Activated CD4-positive, alpha-beta T cell treated with anti-CD3 and anti-CD28 coated beads, Interleukin-2, amount 50 U/mL, for 16 hours (primary cell): ENCODE measurements at places on chromosomes 2 and 18.

DNA sequence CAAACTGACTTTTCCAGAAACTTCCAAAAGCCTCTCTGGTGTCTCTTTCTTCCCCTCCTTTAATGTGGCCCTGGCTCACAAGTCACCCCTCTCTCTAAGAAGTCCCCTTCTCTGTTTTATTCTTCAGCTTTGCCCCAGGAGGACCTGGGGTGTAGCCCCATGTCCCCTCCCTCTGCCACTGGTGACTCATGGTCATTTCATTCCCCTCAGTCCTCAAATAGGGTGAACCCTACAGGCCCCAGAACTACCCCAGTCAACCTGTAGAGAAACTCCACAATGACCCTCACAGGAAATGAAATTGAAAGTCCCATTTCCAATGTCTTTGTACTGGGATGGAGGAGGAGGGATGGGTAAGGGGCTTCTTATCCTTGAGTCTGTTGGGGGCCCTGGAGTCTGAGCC is 6.2 kb upstream of the SPEG start:
- DNase-seq = no peak

GRCh38 chr2:149858901-149859634 is 271.5 kb upstream of the MMADHC start:
- DNase-seq = no peak

DNA sequence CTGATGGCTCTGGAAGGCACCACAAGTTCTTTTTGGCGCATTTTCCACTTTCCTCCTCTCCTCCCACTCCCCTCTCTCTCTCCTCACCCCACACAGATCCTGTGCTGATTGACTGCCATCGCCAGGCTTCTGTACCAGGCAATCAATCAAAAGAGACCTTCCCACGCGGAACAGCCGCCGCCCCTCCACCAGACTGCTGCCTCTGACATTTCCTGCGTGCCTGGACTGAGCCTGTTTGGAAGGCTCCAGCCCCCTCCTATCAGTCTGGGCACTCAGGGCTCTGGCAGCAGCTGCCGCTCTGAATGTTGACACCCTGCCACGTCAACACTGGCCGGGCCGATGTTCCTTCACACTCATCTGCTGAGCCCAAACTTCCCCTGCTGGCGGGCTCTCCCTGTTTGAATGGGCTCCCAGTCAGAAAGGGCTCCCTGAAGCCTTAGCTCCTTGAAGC is 467.7 kb downstream of the EPHA4 start:
- DNase-seq = no peak

- DNase-seq = peak; percentile 63
These were observed 154.7 kb upstream of the HS6ST1 start for GRCh38 chr2:128473175-128474035.

GRCh38 chr2:14647714-14648113 is 15.2 kb downstream of the LRATD1 start:
- DNase-seq = no peak

GRCh38 chr2:59266453-59266852 is 1025.3 kb upstream of the FANCL start:
- DNase-seq = no peak

DNA sequence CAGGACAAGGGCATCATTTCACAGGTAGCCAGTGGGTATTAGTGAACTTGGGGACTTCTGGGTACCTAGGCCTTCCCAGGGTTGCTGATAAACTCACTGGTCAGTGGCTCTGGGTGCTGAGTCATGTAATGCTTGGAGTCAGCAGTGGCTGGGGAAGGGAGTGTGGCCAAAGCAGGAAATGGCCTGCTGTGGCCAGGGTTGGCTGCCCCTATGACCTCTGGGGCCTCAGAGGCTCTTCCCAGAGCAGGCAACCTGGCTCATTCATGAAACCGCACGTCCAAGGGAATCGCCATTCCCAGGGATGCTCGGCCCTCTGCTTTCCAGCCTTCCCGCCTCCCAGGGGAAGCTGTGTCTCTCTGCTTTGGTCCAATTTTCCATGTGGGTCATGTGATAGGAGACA is 294.9 kb downstream of the DYSF start:
- no peak for DNase-seq

DNA sequence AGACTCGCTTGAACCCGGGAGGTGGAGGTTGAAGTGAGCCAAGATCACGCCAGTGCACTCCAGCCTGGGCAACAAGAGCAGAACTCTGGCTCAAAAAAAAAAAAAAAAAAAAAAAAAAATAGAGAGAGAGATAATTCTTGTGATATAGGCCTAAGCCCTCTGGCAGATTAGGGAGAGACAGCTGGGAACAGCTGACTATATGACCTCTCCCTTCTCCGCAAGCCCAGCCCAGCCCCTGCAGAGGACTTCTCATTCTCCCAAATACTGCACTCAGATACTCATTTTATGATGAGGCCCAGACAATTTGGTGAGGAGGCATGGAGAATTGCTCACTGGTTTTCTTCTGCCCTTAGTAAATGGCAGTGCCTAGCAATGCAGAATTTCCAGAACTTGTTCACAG is 262.0 kb downstream of the HAUS1 start:
- DNase-seq = no peak

- no peak for DNase-seq
These were observed 277.9 kb downstream of the NDUFA10 start for GRCh38 chr2:239747274-239747673.

DNA sequence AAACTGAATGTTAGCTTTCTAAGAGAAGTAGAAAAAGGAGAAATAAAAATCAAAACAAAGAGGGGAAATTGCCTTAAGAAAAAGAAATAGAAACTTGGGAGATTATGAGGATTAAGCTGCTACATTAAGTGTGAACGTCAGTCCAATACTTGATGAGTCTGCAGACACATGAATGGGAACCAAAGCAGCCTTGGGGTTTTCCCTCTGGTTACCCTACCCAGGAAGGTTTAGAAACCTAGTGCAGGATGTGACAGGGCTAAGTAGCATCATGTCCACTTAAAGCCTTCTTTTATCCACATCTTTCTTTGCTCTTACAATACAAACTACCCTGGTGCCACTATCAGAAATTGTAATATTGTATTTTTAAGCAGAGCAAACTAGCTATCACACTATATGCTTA is 22.3 kb downstream of the SLC35F5 start:
- DNase-seq = peak; percentile 30

- no peak for DNase-seq
These were observed 258.3 kb downstream of the HAUS1 start for GRCh38 chr18:46362533-46362932.

- DNase-seq = no peak
These were observed 46.5 kb downstream of the TMEM18 start for GRCh38 chr2:630451-631320.

DNA sequence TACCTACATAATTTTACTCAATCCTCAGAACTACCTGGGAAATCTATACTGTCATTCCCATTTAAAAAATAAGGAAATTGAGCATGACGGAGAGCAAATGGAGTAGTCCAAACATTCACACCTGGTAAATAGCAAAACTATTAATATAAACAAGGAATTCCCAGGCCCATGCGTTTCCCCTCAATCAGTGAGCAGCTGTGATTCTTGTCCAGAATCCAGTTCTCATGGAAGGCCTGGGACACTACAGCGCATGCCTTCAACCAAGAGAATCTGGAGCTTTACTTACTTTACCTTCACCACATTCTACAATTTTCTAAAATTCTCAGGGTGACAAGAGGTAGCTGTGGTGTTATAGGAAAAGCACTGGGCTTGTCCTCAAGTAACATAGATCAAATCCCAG is 259.0 kb downstream of the LRATD1 start:
- DNase-seq = no peak
